ENCODE measurements at places on chromosomes 1 and 21. TPM values are rescaled to one million over a fixed set of nuclear protein-coding genes. Genes with fewer than 3 reads are reported as not detected.

The IL22RA1 gene
- 0.21 TPM for total RNA-seq

The SPATA21 gene
- total RNA-seq: not detected

The PCP4L1 gene
- total RNA-seq: not detected

The LTN1 gene
- 21.0 TPM for total RNA-seq

The TSTD1 gene
- 116 TPM for total RNA-seq

The ASTN1 gene
- 0.14 TPM for total RNA-seq

The PUSL1 gene
- total RNA-seq: 59.9 TPM

The LRRC7 gene
- 0.04 TPM for total RNA-seq

The UTS2 gene
- total RNA-seq: not detected

The MAP10 gene
- total RNA-seq: 3.7 TPM

The ZSWIM5 gene
- 0.84 TPM for total RNA-seq

The GJC2 gene
- 0.38 TPM for total RNA-seq

DNA sequence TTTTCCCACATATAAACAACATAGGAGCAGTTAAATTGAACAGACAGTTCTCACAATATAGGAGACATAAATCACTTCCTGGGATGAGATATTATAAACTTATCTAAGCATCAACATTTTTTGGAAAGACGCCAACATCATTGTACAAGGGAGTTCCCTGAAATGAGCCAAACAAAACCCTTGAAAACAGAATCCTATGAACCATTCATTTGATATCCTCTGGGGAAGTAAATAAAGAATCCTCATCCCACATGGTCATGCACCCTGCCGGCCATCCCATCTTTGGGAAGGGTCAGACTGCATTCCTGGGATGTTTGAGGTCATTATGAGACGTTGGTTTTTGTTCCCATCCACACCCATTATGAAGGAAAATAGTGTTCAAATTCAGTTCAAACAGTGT, 111.8 kb upstream of the USP25 start:
- DNase-seq: peak; percentile 18

- no peak for DNase-seq
Measured at GRCh38 chr1:31663622-31664452, 19.2 kb upstream of the PEF1 start.

DNA sequence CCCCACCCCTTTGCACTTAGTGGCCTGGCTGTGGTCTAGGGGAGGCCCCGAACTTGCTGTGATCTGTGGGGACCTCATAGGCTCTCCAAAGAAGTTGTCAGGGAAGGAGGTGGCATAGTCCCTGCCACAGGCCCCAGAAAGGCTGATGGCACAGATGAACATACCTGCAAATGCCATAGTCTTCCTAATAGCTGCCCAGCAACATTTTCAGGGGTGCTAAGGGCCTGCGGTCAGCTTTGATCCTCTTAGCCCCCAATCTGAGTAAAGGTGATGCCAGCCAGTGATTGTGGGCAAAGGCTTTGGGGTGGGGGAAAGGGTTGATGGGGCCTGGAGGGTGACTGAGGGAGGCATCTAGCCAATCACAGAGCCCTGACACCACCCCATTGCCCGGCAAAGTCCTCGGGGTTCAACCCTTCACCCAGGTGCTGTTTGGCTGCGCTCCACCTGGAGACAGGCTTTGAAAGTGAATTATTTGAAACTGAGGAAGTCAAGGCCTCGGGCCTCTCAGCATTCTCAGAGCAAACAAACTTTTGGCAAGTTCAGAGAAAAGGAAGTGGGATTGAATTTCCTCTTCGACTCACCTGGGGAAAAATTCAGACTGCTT, 35.8 kb downstream of the PAX7 start:
- no peak for DNase-seq

DNA sequence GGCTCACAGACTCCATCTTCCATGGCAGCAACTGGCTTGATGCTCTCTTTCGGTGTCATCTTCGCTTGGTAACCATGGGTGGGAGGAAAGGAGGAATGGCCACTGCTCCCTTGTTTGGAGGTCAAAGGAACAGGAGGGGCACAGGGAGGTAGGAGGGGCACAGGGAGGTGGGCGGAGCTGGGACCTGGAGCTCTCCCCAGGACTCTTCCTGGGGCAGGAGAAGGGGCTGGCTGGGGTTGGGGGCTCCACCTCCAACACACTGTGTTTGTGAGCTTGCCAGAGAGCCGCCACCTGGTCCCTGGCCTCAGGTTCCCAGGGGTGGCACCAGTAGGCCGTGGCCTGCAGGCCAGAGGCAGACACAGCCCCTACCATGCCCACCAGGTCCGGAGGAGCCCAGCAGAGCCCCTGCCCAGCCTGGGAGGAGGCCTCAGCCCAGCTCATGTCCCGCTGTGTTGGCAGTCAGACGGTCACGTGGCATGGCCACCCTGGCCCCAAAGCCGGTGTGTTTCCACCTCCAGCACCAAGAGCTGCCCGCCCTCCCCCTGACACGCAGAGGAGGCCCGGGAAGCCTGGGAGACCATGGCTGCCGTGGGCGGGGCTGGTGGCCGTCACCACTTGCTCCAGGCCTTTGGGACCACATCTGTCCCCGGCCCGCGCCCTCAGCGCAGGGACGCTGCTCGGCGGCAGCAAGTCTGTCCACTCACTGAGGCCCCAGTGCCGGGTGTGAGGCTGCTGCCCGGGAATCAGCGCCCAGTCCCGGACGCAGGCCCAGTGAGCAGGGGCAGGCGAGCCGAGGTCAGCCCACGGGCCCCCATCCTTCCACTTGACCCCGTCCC, 73.9 kb downstream of the MORN1 start:
- no peak for DNase-seq

- peak; percentile 37 for DNase-seq
Measured at GRCh38 chr1:235831148-235831547, 35.6 kb downstream of the LYST start.

GRCh38 chr1:216606047-216606637, 117.1 kb downstream of the ESRRG start:
- no peak for DNase-seq

GRCh38 chr21:22890656-22891055, 1892.4 kb downstream of the NCAM2 start:
- DNase-seq: no peak

DNA sequence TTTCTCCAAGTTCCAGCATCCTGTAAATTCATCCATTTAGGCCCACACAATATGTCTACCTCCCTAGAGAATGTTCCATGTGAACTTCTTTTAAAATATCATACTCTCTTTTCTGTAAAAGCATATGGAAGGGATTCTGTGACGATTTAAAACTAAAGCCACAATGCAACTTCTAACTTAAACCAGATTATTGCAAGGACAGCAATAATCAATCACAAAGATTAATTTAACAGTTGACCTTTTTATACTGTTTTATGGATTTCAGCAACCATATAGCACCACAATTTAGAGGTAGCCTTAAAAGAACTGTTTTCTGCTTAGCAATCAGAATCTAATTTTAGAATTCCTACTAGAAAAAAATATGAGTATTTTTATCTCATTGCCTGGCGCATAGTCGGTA, 58.3 kb downstream of the DSCAM start:
- DNase-seq: no peak

- no peak for DNase-seq
Measured at GRCh38 chr1:1626207-1627141, 5.5 kb upstream of the MMP23B start.

- no peak for DNase-seq
Measured at GRCh38 chr1:157219182-157219581, 81.0 kb upstream of the ETV3 start.

- no peak for DNase-seq
Measured at GRCh38 chr1:81165963-81166362, 634.8 kb upstream of the ADGRL2 start.

DNA sequence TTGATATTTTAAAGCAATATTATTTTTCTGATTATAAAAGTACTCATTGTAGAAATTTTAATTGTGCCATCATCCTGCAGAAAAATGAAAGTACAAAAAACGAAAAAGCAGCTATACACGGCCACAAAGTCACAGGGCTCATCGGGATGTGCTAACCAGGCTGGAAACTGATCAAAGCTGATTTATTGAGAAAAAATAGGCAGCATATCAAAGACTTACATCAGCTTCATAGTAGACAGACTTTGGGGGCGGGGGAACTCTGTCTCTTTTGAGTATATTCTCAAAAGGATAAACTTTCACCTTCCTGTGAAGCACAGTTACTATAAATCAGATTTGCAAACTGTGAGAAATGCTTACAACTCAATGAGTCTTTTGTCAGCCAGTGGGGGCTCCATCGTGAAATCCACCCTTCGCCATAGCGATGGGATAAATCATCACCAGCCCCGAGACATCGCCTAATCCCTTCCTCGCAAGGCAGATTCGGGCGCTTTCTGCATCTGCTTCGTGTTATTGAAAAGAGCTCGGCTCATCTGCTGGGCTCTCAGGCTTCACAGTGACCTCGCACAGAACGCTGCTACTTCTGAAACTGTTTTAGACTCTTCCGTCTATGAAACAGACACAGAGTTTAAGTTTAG, 69.2 kb upstream of the ERG start:
- peak; percentile 18 for DNase-seq

DNA sequence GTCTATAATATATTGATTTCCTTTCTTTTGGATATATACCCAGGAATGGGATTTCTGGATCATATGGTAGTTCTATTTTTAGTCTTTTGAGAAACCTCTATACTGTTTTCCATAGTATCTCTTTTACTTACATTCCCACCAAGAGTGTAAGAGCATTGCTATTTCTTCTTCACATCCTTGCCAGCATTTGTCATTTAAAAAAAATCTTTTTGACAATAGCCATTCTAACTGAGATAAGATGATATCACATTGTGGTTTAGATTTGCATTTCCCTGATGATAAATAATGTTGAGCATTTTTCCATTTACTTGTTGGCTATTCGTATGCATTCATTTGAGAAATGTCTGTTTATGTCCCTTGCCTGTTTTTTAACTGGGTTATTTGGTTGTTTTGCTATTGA, 467.4 kb downstream of the COL11A1 start:
- no peak for DNase-seq

DNA sequence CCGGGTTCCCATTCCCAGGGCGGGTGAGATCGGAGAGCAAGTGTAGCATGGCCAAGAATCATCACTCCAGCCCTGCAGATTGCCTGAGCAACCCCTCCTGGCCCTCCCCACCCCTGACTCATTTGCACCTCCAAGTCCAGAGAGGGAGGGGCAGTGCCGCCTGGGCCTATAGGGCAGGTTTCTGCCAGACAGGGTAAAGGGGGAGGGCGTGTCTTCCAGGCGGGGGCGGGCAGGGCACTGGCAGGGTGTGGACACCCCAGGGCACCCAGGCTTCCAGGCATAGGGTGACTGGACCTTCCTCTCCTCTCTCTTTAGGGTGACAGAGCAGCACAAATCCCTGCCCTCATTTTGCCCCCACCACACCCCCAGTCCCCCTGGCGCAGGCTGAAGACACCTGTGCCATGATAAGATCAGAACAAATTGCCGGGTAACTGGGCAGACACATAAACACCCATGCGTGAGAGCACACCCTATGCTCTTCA, 3.2 kb upstream of the CRYBG2 start:
- DNase-seq: no peak

GRCh38 chr1:203672346-203672745, 45.7 kb downstream of the ATP2B4 start:
- DNase-seq: no peak

- DNase-seq: peak; percentile 61
Measured at GRCh38 chr1:217718873-217719272, 87.7 kb downstream of the SPATA17 start.

GRCh38 chr1:28510273-28510969, 4.6 kb downstream of the RCC1 start:
- DNase-seq: no peak

DNA sequence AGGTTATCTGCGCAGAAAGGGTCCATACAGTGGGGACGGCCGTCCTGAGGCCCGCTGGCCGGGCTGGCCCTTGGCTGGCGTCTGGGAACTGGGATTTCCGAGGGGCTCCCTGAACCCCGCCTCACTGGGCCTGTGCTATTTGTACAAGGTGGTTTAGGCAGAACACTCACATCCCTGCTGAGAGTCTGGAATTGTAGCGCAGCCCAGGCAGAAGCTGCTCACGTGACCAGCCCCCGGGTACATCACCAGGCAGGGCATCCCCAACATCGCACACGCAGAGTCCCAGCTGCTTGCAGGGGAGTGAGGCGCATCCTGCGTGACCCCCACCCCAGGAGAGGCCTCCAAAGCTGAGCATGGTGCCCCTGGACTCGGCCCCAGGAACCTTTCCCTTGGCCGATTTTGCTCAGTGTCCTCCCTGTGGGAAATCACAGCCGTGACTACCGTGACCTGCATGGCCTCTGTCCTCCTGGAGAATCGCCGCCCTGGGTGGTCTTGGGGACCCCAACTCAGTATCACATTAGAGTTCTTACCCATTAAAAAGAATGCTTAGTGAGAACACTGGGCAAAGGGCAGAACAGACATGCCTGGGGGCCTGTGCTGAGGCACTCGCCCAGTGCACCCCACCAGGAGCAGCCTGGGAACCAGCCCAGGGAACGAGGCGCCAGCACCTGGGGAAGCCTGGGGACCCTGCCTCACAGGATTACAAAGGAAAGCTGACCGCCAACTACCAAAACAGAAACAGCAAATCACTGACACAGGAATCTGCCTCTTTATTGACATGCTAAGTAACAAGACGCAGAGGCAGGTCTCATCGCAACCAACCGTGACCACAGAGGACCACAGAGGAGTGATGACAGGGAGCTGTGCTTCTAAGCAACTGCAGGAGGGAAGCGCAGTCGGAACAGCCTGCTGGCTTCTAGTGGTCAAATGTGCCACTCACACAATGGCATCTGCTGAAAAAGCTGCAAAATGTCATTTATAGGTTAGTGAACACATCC, 33.5 kb downstream of the UBE2G2 start:
- DNase-seq: no peak

DNA sequence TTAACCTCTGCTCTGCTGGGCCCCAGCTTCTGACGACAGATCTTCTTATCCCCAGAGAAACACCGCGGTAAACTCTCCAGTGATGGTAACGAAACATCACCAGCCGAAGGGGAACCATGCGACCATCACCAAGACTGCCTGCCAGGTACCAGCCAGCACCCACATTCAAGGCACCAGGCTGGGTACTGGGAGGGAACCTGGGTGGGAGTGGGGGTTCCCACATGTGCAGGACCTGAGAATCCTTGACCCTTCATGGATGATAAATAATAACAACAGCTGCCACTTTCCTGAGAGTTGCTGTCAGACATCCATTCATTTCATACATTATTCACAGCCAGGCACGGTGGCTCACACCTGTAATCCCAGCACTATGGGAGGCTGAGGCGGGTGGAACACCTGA, 20.8 kb downstream of the DRAXIN start:
- no peak for DNase-seq

GRCh38 chr1:74534241-74534640, 21.8 kb upstream of the LRRC53 start:
- no peak for DNase-seq

- DNase-seq: no peak
Measured at GRCh38 chr1:4970532-4970931, 316.1 kb downstream of the AJAP1 start.

GRCh38 chr1:2166254-2166653, 28.3 kb downstream of the FAAP20 start:
- DNase-seq: no peak
